Stimulated activated CD4-positive, alpha-beta T cell treated with anti-CD3 and anti-CD28 coated beads, Interleukin-15, amount 100 ng/mL, for 1 hour (primary cell): ENCODE measurements at places on chromosomes 6 and 20.

DNA sequence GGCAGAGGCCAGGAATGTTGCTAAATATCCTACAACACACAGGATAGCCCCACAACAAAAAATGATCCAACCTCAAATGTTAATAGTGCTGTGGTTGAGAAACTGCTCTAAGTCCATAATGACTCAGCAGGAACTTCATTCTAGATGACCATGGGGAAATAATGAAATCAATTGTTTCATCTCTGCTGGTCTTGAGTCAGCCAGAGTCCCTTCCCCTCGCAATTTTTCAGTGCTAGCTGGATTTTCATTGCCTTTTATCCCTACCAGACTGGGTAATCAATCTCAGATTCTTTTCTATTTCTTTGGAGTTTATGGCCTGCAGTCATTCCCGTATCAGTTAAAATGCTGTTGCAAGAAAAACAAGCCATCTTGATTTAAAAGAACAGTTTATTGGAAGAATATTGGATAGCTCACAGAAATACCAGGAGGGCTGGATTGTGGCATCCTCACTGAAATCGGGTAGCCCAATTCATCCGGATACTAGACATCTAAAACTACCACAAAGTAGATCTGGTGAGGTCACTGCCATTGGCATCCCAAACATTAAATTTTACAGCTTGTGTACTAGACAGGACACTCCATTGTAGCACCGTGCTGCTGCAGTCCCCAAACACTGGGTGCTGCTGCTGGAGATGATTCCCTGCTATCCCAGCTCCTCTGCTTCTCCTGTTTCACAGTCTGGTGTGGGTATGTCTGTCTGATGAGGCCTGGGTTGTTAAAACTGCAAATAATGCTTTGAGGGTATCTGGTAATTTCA, 30.3 kb upstream of the POPDC3 start:
- no peak for DNase-seq

DNA sequence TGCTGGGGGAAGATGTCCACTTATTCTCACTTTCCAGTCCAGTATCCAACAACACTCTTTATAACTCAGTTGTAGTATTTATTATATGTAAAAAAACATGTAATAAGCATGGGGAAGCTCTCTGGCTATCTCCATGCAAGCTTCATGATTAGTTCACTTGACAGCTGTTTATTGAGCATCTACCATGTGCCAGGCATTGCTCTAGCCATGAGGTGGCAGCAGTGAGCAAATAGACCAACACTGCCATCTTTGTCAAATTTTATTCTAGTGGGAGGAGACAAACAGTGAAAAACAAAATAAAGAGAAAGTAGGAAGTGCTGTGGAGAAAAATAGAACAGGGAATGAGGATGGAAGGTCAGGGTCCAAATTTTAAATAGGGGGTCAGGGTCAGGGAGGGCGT, 131.8 kb downstream of the CFAP61 start:
- no peak for DNase-seq

- no peak for DNase-seq
These were observed 683.6 kb downstream of the KIF16B start for GRCh38 chr20:15889514-15890256.

GRCh38 chr6:44132476-44132875, 5.1 kb downstream of the TMEM63B start:
- DNase-seq = no peak

GRCh38 chr20:49570161-49570827, 2.4 kb upstream of the PTGIS start:
- no peak for DNase-seq

- no peak for DNase-seq
These were observed 221.6 kb downstream of the CDC5L start for GRCh38 chr6:44609051-44609612.

DNA sequence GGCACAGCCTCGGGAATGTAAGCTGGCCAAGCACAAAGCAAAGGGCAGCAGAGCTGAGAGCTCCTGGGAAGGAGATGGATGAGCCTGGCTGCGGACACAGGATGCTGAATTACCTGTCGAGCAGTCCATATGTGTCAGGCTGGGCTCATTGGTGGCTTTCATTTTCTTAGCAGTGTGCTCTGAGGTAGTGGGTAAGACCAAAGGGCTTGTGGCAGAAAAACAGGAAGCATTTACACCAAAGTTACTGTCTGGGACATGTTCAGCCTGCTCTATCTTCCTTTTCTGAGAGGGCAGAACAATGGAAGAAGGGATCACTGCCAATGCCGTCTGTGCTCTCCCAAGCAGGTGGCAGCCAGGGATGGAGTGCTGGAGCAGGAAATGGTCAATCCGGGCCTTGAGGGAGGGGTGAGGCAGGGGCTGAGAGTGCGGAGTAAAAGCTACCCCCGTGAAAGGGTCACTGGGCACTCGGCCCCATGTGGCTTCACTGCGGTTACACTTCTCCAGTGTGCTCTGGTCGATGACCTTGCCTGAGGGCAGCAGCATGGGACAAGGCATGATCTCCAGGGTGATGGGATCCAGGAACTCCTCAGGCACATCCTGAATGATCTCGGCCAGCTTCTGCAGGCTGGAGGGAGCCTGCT, 36.9 kb upstream of the AVP start:
- DNase-seq = no peak

GRCh38 chr6:21109391-21110178, 484.0 kb upstream of the SOX4 start:
- no peak for DNase-seq

DNA sequence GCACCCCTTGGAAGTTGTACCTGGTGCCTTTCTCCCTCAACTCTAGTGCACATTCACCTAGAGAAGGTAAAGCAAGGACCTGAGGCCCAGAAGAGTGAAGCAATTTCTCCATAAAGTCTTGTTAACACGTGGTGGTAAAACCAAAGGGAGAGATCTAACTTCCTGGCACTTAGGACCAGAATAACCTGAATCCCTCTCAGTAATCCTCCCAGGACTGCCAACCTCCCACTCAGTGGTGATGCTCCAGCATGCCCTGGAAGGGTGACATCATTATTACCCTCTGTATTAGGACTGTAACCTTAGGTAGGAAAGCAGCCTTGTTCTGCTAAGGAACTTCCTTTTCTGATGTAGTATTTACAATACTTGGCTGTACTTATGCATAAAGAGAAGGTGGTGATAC, 330.6 kb upstream of the MARCKS start:
- no peak for DNase-seq

DNA sequence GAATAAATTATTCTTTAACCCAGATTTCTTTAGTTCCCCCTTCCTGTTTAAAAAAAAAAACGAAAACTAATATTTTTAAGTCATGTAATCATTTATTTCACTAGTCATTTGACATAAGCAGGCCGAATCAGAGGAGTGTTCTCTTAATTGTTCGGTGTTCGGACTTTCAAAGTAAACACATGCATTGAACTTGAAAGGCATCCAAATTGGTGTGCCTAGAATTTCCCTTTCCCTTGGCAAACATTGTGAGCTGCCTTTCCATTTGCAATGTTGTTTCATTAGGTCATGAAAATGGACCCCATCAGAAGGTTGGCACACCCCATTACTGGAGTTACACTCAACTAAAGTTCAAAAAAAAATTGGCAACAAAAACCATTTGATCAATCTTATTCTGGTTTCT, 283.0 kb upstream of the MARCKS start:
- no peak for DNase-seq

DNA sequence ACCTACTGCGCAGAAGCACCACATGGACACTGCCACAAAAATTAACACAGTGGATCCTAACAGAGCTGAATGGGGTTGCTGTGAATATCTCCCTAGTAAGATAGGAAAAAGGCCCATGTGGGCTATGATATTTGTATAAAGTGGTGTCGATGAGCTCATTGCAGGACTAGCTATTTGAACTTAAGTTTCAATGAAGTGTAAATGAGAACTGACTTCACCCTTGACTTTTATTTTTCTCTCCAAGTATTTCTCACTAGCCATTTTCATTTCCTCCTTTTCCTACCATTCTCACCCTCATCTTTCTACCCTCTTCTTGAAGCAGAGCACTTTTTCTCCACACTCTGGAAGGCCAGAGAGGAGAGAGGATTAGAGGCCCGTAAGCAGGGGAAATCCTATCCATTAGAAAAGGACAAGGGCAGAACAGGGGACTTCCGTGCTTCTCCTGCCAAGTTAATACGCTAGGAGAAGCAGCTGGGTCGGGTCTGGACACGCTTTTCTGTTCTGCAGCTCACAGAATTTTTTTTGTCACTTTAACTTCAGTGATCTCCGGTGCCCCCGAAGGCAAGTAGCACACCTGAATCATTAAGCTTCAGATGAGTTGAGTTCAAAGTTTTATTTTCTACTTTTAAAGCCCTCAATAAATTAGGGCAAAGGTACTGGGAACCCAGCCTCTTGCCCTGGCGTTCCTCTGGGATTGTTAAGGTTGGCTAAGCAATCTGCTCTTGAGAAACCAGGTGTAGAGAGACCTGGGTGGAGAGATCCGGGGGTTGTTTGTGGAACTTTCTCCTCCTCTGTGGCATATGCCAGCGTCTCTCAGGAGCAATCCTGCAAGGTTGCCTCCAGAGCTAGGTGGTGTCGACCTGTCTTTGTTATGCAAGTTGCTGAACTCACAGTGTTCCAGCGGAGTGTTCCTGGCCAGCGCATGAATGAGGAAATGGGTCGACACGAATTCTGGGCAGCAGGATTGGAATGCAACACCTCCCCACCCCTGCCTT, 56.2 kb upstream of the ARID1B start:
- DNase-seq = no peak

- DNase-seq = no peak
These were observed 148.2 kb upstream of the KCNG1 start for GRCh38 chr20:51171141-51171540.

DNA sequence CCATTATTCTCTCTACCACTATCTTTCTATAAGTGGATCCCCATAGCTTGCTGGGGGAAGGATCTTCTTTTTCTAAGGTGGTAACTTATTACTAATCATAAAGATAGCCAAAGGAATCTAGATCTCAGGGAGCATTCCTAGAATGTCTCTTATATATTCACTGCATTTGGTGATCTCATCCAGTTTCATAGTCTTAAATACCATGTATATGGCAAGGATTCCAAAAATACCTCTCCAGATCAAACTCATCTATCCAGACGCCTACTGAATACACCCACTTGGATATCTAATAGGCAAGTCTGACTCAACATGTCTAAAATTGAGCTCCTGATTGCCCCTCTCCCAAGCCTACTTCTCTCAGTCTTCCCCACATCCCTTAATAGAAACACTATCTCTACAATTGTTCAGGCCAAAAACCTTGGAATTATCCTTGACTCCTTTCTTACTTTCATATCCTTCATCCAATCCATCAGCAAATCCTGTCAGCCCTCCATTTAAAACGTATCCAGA, 264.4 kb downstream of the HACE1 start:
- no peak for DNase-seq

DNA sequence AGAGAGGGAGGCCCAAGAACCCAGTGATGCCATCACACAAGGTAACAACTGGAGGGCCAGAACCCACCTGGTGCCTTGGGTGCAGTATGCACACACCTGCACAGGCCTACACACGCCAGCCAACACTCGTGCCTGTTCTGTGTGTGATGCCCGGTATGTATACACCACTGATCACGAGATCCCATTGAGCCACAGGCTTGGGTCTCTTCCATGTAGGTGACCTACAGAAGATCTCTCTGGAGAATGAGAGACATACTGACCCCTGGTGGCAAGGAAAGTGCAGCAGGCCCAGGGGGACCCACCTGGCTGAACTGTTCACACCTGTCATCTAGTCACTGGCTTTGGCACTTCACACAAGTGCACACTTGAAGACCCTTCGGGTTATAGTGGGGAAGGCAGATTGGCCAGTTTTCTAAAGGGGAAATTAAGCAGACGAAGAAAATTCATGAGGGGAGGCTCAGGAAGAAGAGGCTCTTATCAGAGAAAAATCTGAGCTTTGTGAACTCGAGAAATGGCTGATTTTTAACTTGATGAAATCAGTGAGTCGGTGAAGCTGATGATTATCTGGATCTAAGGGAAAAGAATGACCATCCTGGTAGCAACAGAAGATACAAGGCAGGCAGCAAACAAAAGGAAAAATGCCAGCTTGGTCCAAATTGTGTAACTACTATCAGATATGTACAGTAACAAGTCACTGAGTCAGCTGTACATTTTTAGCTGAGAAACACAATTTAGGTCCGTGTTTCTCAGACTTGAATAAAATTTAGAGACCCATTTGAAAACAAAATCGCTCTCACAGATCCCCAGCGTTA, 69.1 kb upstream of the PBOV1 start:
- peak; percentile 20 for DNase-seq

- DNase-seq = no peak
These were observed 41.4 kb upstream of the SGK1 start for GRCh38 chr6:134359302-134359701.

GRCh38 chr6:133404151-133404550, 163.0 kb downstream of the EYA4 start:
- DNase-seq = no peak

- no peak for DNase-seq
These were observed 9.8 kb downstream of the FOXQ1 start for GRCh38 chr6:1321738-1322137.

GRCh38 chr6:89637960-89638319, 607 bp downstream of the LYRM2 start:
- DNase-seq = no peak

GRCh38 chr6:1129131-1129530, 182.8 kb upstream of the FOXQ1 start:
- no peak for DNase-seq

- DNase-seq = no peak
These were observed 554.7 kb upstream of the HS3ST5 start for GRCh38 chr6:114897536-114897935.

DNA sequence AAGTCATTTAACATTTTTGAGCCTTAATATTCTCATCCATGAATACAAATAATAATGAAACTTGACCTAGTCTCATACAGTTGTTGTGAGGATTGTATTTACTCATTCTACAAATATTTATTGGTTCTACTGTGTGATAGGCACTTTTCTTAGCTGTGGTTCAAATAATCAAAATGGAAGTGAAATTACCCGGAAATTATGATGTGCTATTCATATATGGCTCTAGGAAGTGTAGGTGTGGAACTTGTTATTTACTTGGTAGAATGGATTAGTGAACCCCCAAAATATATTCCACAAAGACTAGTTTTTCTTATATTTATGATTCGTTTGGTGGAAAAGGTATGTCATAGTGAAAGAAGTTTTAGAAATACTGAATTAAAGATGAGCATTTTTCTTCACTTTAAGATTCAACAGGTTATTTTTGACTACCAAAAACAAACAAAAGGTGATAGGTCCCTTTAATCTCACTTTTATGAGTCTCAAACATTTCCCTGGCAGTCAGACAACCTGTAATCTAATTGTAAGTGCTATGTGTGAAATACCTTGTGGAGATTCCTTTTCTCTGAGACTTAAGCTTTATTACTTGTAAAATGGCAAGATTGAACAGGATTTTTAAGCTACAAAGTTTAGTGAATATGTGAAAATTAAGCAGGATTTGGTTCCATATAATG, 77.8 kb downstream of the STXBP5 start:
- no peak for DNase-seq
